RWPE1 (cell line): ENCODE measurements at places on chromosomes 5 and 9.
A peak's percentile ranks its signal among the peaks of the same experiment; 100 is the strongest.

DNA sequence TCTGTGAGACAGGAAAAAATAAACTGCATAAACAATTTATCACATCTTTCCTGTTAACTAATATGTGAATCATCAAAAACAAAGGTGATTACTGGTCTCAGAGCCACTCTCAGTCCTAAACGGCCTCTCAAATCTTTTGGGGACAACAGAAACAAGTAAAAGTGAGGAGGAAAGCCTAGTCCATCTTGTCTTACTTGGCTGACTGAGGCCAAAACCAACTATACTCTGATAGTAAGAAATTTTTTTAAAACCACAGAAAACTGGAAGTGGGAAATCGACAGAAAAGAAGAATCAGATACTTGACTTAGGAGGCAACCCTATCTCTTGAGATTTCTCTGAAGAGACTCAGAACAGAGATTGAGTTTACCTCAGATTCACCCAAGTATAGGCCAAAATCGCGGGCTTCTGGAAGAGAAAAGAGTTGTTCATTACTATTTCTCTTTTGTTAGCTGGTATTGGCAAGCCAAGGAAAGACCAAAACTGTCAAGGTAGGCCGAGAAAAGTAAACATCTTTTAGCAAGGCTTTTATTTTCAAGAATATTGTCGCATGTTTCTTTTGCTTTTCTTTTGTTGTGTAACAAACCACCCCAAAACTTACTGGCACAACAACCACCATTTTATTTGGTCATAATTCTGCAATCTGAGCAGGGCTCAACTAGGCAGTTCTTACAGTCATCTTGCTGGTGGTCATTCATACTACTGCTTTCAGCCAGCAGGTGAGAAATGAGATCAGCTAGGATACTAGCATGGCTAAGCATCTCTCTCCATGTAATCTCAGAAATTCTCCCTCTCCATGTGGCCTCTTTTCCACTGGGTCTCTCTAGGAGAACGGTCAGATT, 46.1 kb downstream of the RFX3 start:
- no peak for DNase-seq

GRCh38 chr5:32021771-32022170, 152.3 kb downstream of the GOLPH3 start:
- DNase-seq: no peak

DNA sequence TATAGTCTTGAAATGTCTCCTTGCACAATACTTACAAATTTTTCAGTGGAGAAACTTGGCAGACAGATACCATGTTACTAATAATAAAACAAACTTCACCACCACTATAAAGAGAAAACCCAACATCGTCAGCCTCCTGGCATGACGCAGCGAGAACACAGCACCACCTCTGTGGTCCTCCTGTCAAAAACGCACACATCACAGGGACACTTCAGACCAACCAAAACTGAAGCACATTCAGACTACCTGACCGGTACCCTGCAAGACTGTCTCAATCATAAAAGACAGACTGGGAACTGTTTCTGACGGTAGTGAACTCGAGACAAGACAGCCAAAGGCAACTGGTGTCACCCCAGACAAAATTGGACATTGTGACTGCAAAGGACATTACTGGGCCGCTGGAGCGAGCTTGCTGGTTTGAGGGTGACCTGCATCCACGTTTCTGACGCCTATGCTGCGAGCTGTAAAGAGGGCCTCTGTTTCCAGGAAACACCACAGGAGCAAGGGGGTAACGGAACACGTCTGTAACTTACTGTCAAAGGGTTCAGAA, 34.4 kb downstream of the NSUN2 start:
- no peak for DNase-seq

GRCh38 chr5:172412724-172413286, 41.5 kb downstream of the SH3PXD2B start:
- peak; percentile 75 for DNase-seq

DNA sequence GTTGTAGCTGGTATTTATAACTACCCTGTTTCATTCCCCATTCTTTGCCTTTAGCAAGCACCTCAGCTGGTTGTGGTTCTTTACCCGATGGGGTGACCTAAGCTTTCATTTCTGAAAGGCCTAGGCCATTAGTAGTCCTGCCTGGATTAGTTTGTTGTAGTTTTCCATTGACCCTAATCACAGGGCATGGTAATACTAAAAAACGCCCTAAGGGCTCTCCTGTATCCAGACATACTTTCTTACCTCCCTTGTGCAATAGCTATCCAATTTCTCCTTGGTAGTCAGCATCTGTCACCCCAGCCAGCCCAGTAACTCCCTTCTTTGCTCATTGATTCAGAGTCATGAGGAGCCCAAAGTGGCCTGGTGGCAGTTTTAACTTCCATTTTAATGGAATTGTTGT, 24.0 kb downstream of the TMOD1 start:
- peak; percentile 80 for DNase-seq
